HuH-7 (cell line): ENCODE measurements at places on chromosomes 7 and 10.

- DNase-seq, result no peak
These were observed 109.9 kb upstream of the EFCAB10 start for GRCh38 chr7:105691082-105691679.

GRCh38 chr10:72334825-72335393 lies 19.8 kb downstream of the DNAJB12 start:
- no peak for DNase-seq

GRCh38 chr10:64430690-64431323 lies 909.6 kb downstream of the REEP3 start:
- DNase-seq, result peak; percentile 3

DNA sequence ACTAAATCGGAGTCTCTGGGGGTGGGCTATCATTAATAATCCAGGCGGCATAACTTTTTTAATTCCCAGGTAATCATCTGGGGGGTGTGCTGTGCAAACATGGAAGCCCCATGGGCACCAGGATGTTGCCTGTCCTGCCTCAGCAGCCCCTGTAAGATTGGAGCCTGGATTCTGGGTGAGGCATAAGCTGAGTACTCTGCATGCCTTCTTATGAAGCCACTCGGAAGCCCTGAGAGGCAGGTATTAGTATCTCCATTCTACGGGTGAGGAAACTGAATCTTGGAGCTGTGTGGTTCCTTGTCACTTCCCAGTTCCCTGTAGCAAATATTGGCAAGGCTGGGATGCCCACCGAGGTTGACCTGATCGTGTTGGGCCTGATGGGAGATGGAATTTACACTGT lies 7.4 kb upstream of the OPN4 start:
- DNase-seq, result no peak

DNA sequence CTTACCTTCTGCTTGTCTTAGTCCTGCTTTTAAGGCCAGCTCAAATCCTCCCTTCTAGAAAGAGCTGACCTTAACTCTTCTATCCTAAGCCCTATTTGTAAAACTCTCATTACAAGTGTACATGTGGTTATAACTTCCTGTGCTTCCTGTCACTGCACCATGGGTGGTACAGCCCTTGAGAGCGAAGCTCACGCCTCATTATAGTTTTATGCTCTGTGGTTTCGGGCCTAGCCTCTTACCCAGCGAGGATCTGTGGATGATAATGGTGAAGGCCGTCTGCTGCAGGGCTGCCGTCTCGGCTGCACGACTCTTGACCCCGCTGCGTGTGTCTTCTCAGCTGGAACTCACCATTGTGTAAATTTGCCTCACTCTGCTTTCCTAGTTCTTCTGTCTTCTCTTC lies 74.6 kb downstream of the CUL1 start:
- no peak for DNase-seq
